ENCODE measurements at places on chromosomes 5 and 9.
A peak's percentile ranks its signal among the peaks of the same experiment; 100 is the strongest.

DNA sequence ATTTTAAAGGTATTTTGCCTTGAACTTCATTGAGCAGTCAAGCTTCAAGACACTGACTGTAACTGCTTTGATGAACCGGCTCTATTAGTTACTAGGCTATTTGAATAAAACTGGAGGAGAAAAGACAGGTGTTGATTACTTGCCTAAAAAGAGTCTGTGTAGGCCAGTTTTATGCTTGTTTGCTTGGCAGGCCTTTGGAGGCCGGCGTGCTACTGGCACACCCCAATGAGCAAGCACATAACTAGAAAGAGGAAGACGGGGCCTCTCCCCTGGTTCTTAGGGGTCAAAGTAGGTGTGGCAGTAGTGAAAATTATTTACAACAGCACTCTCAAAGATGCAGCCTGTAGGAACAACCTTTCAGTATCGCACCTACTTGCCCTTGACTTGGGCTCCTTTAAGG, 2.1 kb upstream of the ZFR start:
- no peak for DNase-seq

- no peak for DNase-seq
Observed at GRCh38 chr5:176410486-176411180, 5.7 kb downstream of the CLTB start.

GRCh38 chr5:45355189-45355992, 340.8 kb downstream of the HCN1 start:
- no peak for DNase-seq

DNA sequence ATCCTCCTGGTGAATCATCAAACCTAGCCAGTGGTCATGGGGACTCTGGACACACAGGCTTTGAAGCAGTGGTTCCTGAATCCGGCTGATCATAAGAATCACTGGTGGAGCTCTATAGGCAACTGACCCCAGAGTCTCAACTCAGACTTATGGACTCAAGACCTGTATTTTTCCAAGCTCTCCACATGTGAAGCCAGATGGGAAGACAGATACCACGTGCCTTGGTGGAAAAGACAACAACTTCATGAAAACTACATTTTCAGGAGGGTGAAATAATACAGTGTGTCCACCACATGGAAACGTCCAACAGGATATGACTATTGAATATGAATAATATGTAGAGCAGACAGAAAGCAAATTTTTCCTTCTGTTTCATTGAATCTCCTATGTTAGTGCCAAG, 33.7 kb downstream of the GABRP start:
- DNase-seq: no peak

- DNase-seq: peak; percentile 42
Observed at GRCh38 chr9:70258692-70259511, at the start of gene SMC5. Gene SMC5 (plus strand): TSS chr9:70258978. CDS start chr9:70259079, 101 bp downstream.

DNA sequence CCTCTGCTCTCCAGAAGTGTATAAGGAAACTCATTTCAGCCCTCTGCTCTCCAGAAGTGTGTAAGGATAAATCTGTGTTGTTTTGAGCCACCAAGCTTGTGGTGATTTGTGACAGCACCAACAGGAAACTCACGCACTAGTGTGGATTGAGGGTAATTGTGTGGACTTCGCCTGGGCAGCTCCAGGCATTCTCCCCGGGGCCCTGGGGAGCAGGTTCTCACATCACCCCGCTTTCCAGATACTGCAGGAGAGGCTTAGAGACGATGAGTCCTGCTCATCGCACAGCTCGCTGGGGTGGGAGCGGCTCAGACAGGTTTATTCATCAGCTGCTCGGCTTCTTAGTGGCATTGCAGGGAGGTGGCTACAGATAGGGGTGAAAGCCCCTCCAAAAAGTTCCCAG, 38.4 kb upstream of the RNF130 start:
- no peak for DNase-seq

- no peak for DNase-seq
Observed at GRCh38 chr5:156991714-156992113, 28.7 kb upstream of the TIMD4 start.

DNA sequence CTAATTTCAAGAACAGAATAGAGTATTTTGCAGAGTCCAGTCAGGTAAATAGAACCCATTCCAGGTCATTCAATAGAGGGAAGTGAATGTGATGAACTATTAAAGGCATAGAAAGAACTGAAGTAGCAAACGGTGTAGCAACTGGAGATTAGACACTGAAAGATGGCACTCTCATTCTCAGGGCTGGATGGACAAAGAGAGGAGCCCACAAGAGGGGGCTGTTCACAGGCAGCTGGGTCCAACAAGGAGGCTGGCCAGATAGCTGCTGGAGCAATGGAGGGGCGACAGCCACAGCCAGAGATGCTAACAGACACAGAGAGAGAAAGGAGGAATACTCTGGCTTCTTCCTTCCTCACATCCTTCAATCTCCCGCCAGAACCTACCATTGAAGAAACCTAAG, 93.1 kb upstream of the SMARCA2 start:
- DNase-seq: no peak

GRCh38 chr9:22068369-22068768, 59.3 kb upstream of the CDKN2B start:
- no peak for DNase-seq

DNA sequence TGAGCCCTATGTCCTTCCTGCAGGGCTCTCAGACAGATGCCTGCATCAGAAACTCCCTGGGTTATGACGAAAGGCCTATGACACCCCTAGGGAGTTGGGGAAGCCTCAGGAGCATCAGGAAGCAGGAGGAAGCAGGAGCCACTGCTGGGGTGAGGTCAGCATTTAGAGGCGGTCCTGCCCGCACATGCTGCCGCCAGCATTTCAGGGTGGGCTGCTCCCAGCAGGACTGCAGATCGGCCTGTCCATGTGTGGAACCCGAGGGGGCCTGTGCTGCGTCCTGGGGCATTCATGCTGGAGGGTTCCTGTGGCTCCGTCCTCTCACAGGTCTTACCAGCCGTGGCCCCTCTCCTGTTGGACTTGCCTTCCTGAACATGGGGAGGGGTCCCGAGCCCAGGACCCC, 6.9 kb downstream of the NKD2 start:
- no peak for DNase-seq

All from NCI-H1694 (cell line).